Ovary (tissue), 10 donors: ENCODE measurements at places on chromosomes 3 and 15.

GRCh38 chr3:178275793-178276192 lies 260.4 kb upstream of the KCNMB2 start:
- no peak for DNase-seq

GRCh38 chr15:40825661-40826422 lies 2.7 kb downstream of the PPP1R14D start:
- DNase-seq, result no peak

DNA sequence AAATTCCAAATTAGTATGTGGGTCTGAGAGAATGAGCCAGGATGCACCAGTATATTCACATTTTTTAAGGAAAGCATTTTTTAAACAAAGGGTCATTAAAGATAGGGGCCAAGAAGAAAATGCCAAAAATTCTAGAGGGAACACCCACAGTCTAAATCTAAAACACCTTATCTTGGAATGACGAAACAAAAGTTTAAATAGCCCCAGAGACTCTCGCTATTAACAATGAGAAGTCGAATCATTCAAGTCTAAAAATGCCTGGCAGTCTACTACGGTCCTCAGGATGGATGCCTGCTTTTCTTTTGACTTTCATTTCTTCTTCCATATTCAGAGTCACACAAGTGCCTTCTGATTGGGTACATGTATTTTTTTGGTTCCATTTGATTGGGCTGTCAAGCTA lies 66.3 kb downstream of the SSUH2 start:
- no peak for DNase-seq

DNA sequence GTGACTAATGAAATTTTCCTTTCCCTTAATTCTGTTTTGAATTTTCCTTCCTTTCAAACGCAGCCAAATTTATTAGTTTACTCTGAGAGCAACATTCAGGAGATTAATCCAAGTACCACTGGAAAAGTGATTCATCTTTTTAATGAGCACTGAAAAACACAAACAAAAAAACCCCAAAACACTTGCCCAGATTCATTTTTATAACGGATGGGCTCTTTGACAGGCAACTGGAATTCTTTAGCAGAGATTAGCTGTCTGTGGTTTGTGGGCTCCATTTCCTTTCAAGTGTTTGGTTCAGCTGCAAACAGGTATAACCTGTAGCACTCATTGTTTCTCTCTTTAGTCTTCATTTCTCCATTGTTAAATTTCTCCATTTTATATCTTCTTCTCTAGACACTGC lies 3.1 kb upstream of the POLR2M start:
- no peak for DNase-seq

- DNase-seq, result no peak
These were observed 17.8 kb downstream of the USP3 start for GRCh38 chr15:63522225-63522578.
